ENCODE measurements at places on chromosomes 2 and 18.

GRCh38 chr2:205427112-205427511 lies 255.2 kb upstream of the NRP2 start:
- DNase-seq: no peak

GRCh38 chr2:212424082-212424481 lies 114.5 kb downstream of the ERBB4 start:
- no peak for DNase-seq

- DNase-seq: peak; percentile 65
Measured at GRCh38 chr2:234792621-234793022, 159.2 kb upstream of the SH3BP4 start.

- DNase-seq: no peak
Measured at GRCh38 chr2:122414902-122415301, 659.5 kb downstream of the TSN start.

DNA sequence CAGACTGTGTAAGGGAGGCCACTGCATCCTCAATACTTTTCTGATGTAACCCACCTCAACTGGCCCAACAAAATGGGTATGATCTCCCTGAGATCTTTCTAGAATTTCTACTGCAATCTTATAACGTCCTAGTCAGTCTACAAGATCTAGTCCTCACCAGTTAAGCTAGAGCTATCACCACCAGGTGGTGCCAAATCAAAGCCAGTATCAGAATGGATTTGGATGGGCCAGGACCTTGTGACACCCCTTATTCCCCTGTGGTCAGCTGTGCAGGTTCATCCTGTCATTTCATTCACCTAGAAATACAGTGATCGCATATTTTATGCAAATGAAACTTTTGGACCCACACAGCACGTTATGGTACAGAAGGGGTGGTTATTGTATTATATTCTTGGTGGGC lies 90.3 kb downstream of the OLA1 start:
- peak; percentile 62 for DNase-seq

- no peak for DNase-seq
Measured at GRCh38 chr2:136250131-136250530, 132.2 kb upstream of the CXCR4 start.

GRCh38 chr2:199223791-199224190 lies 233.9 kb downstream of the SATB2 start:
- DNase-seq: no peak

GRCh38 chr2:27448381-27448780 lies 6.2 kb downstream of the KRTCAP3 start:
- DNase-seq: no peak

DNA sequence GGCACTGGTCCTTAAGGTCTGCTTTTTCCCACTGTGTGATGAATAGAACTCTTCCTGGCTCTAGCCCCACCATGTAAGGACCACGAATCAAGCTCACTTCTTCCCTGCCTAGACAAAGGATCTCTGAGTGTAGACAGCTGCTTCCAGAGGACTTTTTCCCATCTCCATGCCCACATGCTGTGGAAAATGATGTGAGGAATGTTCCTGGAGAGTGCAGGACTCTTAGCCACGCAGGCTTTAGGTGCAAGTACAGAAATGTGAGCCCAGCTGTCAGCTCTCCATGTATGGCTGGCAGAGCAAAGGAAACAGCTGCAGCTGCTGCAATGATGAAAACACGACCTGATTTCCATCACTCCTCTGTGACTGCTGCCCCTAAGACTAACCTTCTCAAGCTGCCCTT lies 35.5 kb downstream of the NXPH2 start:
- no peak for DNase-seq

DNA sequence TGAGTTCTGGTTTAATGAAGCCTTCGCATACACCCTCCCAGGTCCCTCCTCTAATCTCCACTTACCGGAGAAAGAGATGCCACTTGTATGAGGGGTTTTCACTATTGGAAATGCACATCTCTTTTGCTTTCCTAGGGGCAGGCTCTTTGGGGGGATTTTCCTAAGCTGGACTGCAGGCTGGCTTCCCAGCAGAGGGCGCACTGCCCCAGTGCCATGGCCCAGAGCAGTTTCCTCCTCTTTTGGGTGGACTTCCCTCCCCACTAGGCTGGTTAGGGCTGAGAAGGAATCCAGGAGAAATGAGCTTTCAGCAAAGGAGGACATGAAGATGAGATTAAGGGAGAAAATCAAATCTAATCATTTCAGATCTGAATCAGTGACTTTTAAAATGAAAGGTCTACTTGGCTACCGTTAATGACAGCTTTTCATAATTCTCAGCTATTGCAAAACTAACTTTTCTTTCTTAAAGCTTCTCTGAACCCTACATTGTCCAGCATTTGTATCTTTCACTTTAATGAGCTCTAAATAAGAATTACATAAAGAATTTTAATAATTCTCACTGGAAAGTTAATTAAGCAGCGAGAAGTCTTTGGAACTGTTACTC lies 784.1 kb upstream of the FANCL start:
- DNase-seq: peak; percentile 54

GRCh38 chr18:50313031-50313607 lies 25.6 kb upstream of the CXXC1 start:
- no peak for DNase-seq

GRCh38 chr2:42364658-42365057 lies 3.6 kb upstream of the COX7A2L start:
- no peak for DNase-seq

DNA sequence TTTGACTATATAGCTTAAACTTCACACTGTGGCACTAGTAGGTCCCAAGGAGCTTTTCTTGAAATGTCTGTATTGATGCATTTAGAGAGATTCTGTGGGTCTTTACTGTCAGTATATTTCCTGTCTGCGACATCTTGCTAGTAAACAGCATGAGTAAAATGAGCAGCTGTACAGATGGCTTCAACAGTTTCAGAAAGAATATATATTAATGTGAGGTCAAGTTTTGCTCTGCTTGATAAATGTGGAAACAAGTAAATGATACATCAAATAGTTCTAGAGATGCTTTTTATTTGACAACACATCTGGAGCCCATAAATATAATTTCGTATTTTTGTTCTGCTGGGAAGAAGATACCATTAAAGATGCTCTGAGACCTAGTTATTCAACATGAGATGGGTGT lies 310.9 kb upstream of the COL3A1 start:
- DNase-seq: no peak

- DNase-seq: no peak
Measured at GRCh38 chr2:69251943-69252342, 135.1 kb downstream of the GFPT1 start.

GRCh38 chr2:172230332-172230888 lies 127.7 kb upstream of the DLX2 start:
- DNase-seq: no peak

DNA sequence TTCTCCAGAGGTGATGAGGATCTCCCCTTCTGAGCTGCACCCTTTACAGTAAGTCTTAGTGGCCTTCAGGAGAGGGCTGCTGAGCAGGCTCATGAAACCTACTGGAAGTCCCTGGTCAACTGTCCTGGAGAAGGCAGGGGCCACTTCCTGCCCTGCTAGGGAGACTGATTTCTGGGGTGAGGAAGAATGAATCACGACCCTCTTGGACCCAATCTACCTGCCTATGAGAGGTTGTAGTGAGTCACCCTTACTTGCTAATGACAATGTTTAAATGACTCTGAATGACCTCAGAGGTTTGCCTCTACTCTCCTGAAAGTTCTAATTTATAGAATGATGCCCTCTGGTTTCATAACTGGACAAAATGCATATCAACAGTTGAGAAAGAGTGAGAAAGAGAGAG lies 79.4 kb upstream of the FAM136A start:
- DNase-seq: no peak

DNA sequence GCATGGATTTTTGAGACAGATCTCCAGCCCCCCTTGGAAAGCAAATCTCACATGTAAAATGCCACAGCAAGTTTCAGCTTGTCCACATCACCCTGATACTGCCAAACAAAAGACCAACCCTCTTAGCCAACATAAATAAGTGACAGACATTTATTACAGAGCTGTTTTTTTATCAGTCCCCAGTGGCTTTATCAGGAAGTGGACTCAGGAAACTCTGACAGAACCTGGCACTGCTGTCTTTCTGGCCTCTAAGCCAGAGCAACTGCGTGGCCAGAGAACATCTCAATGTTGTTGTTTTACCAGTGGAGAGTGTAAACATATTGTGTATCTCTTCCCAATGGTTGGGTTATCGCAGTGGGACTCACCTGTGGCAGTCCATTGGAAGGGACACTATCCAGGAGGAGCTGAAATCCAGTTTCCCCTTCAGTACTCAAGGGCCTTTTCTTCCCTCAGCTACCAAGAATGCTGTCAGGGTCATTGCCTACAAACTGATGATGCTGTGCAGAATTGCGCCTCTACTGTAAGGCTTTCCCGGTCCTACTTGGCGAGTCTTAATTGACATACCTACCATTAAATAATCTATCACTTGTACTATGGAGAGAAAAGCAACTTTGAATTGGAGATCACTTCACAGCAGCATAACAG lies 22.0 kb downstream of the SLC14A1 start:
- no peak for DNase-seq

- DNase-seq: no peak
Measured at GRCh38 chr2:6876309-6876708, 1.3 kb upstream of the RSAD2 start.

DNA sequence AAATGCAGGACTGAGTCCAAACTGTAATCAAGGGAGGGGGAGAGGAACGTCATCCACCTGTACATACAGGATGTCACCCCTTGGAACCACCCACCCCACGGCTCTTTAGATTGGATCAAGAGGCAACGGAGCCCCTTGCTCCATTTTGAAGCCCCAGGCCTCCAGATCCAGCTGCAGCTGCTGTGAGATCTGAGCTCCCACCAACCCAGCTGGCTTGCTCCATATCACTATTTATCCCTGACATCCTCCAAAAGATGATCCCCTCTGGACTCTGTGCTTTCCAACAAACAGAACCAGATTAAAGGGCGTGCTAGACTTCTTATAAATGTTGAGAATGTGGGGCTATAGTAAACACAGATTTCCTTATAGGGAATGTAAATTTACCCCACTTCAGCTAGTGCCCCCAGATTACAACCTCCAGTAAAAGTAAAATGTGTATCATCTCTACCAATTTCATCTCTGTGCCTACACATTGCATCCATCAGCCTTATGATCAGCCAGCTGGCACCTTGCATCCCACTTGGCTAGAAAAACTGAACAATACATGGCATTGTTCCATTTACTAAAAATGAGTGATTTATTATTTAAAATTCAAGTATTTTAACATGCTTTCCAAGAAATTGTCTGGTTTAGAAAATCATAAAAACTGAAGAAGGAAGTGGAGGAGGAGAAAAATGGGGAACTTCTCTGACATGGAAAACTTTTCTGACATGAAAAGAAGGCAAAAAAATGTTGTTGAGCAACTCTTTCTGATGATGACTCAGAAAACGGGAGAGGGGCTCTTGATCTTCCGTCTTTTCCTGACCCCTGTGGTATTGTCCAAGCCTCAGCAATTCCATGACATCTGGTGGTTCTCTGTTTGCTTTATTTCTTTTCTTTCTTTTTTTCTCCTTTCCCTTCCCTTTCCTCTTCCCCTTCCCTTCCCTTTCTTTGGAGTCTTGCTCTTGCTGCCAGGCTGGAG lies 262.6 kb upstream of the THUMPD2 start:
- no peak for DNase-seq

- no peak for DNase-seq
Measured at GRCh38 chr2:195709901-195710806, 53.1 kb downstream of the SLC39A10 start.

GRCh38 chr2:176479961-176480360 lies 210.7 kb downstream of the MTX2 start:
- DNase-seq: no peak

- no peak for DNase-seq
Measured at GRCh38 chr2:185785851-185786473, 47.4 kb downstream of the FSIP2 start.

DNA sequence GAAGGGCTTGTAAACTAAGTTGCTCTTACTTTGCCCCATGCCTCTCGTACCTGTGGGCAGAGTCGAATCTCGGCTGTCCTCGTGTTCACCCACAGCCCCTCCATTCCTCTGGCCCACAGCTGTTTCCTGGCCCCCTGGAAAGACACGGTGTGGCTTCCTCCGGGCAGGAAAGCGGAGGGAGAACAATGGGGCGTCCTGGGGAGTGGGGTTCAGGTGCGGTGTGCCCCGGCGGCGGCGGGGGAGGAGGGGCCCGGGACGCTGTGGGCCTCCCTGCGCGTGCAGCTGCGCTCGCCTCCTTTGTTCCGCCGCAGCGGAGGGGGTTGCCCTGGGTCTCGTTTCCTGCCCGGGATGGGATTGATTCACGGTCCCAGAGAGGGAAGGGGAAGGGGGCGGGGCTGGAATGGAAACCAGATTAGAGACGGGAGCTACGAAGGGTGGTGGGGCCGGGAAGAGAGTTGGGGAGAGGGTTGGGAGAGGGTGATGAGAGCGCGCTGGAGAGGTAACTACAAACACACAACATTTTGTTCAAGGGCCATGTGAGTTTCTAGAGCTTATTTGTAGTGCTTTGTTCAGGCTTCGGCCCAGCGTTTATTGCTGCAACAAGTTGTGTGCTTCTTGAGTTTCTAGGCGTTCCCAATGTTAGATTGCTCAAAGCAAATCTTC lies 796 bp downstream of the MYO1B start:
- DNase-seq: peak; percentile 86

GRCh38 chr2:150107816-150108215 lies 379.7 kb downstream of the RND3 start:
- DNase-seq: no peak

GRCh38 chr2:10575609-10576280 lies 114.0 kb downstream of the NOL10 start:
- DNase-seq: no peak

- no peak for DNase-seq
Measured at GRCh38 chr2:56898986-56899385, 715.2 kb downstream of the CCDC85A start.

GRCh38 chr2:71882949-71883472 lies 264.7 kb downstream of the CYP26B1 start:
- DNase-seq: no peak

DNA sequence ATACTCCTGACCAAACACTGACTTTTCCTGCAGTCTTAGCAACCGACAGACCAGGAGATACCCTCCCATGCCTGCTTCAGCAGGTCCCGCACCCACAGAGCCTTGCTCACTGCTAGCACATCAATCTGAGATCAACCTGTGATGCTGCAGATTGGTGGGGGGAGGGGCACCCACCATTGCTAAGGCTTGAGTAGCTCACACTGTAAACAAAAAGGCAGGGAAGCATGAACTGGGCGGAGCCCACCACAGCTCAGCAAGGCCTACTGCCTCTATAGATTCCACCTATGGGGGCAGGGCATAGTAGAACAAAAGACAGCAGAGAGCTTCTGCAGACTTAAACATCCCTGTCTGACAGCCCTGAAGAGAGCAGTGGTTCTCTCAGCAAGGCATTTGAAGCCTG lies 109.7 kb downstream of the SP100 start:
- DNase-seq: no peak

- no peak for DNase-seq
Measured at GRCh38 chr2:242015108-242016065, 145.9 kb downstream of the RTP5 start.

DNA sequence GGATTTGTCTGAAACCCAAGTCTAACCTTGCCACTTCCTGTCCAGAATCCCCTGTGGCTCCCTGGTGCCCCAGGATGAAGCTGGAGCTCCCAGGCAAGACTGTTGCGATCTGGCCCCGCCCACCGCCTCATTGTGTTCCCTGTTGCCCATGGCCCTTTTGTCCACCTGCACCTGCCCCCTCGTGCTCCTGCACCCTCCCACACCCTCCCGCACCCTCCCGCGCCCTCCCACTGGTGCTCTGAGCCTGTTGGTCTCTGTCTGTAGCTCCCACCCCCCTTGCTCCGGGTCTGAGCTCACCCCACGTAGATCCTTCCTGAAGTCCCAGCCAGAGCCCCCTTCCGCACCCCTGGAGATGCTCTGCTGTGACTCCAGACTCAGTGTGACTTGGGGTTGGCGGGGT lies 244.4 kb downstream of the ATAD2B start:
- DNase-seq: no peak

GRCh38 chr2:36177282-36177681 lies 178.3 kb upstream of the CRIM1 start:
- DNase-seq: no peak

All from H7 (cell line).